ENCODE measurements at places on chromosomes 6 and 20.

DNA sequence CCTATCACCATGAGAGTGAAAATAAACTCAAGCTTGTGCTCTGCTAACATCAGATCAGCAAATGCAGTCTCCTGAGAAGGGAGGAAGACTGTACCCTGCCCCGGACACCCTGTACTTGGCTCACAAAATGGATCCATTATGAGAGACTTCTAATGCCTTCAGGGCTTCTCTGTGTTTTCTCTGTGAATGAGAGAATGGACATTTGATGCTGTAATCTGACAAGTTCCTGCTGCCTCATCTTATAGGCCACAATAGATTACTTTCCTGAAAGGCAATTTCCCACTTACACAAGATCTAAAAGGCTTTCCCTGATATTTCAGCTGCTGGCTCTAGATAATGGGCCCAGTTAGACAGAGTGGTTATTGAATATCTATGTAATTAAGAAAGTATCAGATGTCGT, 117.2 kb downstream of the OTOR start:
- no peak for DNase-seq

DNA sequence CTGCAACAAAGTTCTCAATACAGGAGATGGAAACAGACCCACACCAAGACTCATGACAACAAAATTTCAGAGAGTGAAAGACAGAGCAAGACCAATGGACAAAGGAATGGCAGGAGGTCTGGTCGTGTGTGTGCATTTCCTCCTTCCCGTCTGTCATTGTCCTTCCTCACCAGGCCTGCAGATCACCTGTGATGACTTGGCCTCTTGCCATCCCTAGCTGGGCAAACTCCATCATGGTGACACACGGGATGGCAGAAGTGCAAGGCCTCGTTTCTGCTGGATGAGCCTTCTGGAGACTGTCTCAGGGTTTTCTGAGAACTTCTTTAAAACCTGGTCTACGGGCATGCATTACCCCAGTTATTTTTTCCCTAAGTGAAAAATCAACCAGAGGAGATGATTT, 49.2 kb downstream of the RPP21 start:
- DNase-seq: no peak

- DNase-seq: no peak
Observed at GRCh38 chr6:158797331-158798310, 21.5 kb downstream of the EZR start.

- no peak for DNase-seq
Observed at GRCh38 chr6:13561624-13562267, 12.7 kb upstream of the SIRT5 start.

DNA sequence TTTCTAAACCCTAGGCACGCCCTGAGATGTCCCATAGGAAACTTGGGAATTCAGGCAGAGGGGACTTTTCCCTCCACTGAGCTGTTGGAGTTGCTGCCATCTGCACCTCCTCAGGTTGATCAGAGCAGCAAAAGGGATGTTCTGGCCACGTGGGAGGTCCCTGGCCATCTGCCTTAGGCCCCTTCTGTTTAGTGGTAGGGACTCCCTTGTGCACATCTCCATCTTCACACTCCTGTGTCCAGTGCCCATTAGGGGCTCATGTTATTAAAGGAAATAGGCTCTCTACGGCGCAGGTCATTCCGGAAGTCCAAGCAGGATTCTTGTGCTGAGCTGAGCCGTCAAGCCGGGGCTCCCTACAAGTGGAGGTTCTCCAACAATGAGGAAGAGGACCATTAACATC, 237.8 kb upstream of the RIN2 start:
- no peak for DNase-seq

GRCh38 chr6:125919618-125920017, 37.0 kb upstream of the HINT3 start:
- DNase-seq: no peak

- DNase-seq: no peak
Observed at GRCh38 chr6:12328701-12329100, 38.5 kb downstream of the EDN1 start.

- DNase-seq: peak; percentile 71
Observed at GRCh38 chr20:40687384-40688128, 1.5 kb downstream of the MAFB start.

GRCh38 chr6:69942485-69942884, 76.1 kb downstream of the COL19A1 start:
- DNase-seq: no peak

DNA sequence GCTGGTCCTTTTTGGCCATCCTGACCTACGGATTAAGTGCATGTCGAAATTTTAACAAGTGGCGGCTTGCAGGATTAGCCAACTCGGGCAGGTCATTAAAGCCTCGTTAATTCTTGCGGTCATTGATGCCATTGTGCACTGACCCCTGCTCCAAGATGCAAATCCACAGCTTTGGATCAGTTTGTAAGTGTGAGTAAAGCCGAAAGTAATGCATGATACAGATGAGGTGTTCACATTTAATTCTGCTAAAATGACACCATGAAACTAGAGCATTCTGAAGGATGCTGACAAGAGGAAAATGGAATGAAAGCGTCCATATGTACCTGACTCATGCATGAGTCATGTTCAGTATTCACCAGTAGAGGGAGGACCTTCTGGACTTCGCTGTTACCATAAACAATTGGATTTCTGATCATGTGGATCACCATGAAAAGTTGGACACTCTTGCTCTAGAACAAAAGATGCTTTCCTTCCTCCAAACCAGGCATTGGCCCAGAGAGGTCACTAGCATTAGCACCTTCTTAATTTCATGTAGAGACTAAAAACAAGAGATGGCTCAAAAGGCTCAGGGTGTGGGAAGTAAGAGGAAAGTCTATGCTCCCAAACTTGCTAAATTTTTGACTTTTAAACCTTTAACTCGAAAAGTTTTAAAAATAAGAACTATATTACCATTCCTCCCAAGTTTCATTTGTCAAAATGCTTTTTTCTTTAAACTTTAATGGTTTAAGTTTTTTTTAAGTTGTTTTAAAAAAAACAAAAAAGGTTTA, 48.0 kb downstream of the MUC22 start:
- DNase-seq: no peak

DNA sequence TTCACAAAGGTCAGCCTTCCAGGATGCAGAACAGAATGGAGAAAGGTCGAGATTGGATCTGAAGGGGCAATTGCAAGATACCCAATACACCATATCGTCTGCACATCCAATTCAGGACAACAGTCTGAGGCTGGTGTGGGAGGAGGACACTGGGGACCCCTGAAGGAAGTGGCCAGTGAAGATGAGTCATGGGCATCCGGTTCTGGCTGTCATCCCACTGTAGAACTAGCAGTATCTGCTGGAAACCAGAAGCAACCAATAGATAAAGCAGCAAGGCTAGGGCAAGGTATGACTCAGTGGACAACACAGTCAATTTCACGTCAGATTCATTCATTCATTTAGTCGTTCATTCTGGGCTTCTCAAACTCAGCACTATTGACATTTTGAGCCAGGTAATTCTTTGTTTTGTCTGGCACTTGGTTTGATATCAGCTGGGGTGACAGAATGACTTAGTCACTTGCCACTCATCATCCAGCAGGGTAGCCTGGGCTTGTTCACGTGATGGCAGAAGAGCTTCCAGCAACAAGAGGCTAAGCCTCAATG, 30.3 kb upstream of the SHLD1 start:
- no peak for DNase-seq

DNA sequence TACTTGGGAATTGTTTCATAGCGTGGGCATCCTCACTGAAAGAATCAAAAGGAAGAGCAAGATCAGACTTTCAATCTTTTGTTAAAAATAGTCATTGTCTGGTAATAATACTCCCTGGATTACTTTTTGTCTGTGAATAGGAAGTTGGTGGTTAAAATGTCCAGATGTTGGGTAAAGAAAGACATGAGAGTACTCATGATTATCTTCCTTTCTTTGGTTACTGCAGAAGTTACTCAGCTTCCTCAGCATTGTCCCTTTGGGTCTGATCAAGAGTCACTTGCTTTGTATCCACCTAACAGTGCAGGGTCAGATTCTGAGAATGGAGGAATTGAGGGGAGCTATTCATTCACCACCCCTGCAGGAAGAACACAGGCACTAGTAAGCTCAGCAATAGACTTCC, 54.6 kb downstream of the RIN2 start:
- DNase-seq: no peak

DNA sequence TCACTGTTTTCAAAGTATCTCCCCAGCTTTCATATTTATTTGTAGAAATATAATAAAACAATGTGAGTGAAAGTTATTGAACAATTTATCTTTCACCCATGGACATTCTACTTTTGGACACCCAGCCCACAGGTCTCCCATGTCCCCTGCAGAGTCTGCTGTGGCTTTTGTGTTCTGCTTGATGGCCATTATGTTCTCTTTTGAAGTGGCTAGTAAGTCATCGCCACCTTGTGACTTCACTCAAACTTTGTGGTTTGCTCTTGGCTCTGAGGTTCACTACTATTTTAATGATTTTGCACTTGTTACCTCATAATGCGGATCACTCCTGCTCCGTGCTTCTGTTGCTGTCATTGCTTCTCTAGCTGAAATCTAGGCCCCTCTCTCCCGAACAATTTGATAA, 10.2 kb upstream of the DEFB113 start:
- no peak for DNase-seq

DNA sequence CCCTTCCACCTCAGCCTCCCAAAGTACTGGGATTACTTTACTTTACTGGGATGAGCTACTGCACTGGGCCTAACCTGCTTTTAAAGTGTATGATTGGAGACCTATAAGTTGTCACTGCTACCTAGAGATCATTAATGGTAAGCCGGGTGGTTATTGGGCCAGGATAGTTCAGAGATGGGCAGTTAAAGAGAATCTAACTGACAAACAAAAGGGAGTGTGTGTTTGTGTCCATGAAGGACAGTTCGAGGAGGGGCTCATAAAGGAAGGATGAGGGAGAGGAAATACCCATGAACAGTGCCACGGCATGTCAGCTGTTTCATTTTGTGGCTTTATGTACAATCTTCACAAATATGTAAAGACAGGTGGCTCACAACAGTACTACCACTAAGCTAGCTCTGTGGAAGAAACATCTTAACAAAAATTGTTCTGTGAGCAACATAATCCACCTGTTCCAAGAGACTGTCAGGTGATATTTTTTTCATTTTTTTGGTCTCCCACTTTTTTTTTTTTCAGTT, 69.7 kb upstream of the FAM8A1 start:
- no peak for DNase-seq

GRCh38 chr6:10381133-10381829, 33.6 kb downstream of the TFAP2A start:
- no peak for DNase-seq

DNA sequence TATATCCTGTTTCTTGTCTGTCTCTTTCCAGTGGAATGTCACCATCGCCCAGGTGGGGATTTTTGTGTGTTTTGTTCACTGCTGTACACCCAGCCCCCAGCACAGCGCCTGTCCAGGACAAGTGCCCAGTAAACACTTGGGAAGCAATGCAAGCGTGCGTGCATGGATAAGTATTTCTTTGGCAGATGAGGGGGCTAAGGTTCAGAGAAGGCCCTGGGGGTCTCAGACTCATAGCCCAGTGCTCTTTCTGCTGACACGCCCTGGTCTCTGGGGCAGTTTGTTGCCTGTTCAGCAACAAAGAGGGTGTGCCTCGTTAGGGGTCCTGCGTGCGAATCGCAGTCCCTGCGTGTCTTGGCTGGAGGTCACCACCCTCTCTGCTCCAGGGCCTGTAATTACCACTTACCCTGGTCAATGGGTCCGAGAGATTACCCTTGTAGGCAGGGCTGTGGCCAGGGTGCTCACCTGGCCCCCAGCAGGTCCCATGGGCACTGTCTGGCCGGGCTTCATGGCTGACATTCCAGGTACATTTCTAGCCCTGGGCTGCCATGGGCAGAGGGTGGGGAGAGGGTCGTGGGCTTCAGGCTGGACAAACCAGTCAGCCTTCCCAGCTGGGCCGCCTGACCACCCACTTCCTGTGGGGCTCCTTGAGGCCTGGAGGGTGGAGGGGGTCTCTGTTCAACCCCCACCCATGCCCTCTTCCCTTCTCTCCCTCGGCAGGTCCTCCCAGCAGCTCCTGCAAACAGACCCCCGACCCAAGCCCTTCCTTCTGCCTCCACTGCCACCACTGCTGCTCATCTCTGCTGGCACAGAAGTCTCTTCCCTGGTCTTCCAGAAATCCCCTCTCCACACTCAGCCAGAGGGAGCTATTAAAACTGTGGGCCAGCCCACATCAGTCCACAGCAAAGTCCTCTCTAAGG, 87.1 kb downstream of the CEBPB start:
- no peak for DNase-seq

DNA sequence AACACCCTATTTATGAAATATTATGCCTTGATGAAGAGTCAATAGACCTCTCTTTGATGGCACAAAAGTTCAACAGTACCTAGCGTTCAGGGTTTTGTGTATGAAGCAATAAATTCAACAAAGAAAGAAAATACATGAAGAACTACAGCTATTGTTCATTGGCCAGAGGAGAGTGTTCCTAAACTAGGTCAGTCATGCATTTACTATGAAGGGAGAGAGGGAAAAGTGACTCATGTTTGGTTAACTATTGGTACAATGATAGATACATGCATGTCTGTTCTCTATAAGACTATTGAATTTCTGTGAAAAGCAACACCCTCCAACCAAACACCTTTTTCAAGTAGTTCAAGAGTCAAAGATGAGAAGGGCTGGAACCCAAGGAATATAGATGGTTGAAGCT, 50.7 kb downstream of the CLIC5 start:
- DNase-seq: no peak

GRCh38 chr20:39799366-39799965, 837.3 kb downstream of the DHX35 start:
- DNase-seq: no peak

- no peak for DNase-seq
Observed at GRCh38 chr6:49531774-49532569, 18.5 kb upstream of the C6orf141 start.

GRCh38 chr6:62441182-62441581, 155.2 kb upstream of the KHDRBS2 start:
- DNase-seq: no peak

- no peak for DNase-seq
Observed at GRCh38 chr6:170250455-170250854, 40.4 kb downstream of the DLL1 start.

- DNase-seq: no peak
Observed at GRCh38 chr6:37176268-37177076, 6.5 kb downstream of the PIM1 start.

- DNase-seq: no peak
Observed at GRCh38 chr6:13034316-13034715, 294.0 kb downstream of the TBC1D7 start.

- no peak for DNase-seq
Observed at GRCh38 chr6:1388630-1389368, 577 bp upstream of the FOXF2 start.

GRCh38 chr6:104123227-104123626, 736.5 kb downstream of the HACE1 start:
- DNase-seq: no peak

DNA sequence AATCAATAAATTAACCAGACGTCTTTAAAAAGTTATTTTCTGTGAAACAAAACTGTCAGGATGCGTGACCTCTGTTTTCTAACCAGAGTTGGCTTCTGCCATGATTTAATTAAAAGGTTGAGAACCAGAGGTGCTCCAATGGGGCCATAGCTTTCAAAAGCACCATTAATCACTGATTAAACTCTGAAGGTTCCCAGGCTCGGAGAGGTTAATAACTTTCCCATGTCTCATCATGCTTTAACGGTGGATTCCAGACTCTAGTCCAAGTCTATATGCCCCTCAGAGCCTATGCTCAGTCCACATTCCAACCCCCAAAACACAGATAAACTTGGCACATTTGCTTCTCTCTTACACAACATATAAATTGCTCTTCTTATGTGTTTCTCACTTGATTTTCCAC, 95.5 kb downstream of the SNAP91 start:
- no peak for DNase-seq

Data from left cardiac atrium (tissue), 4 donors.